ENCODE measurements at places on chromosomes 16 and 17.

- DNase-seq, result no peak
These were observed 5.9 kb upstream of the SDK2 start for GRCh38 chr17:73650140-73650539.

- DNase-seq, result no peak
These were observed 87.8 kb downstream of the CYB561 start for GRCh38 chr17:63358111-63358839.

GRCh38 chr16:79933603-79934002 is 333.1 kb upstream of the MAF start:
- DNase-seq, result no peak

- no peak for DNase-seq
These were observed 119.2 kb downstream of the AXIN2 start for GRCh38 chr17:65442250-65442649.

GRCh38 chr16:84284154-84284722 is 10.4 kb upstream of the WFDC1 start:
- no peak for DNase-seq

GRCh38 chr17:16491703-16492612 is at the start of gene LRRC75A:
LRRC75A (minus strand) TSS chr17:16492193; CDS start chr17:16491990, 203 bp downstream.
- peak; percentile 47 for DNase-seq

GRCh38 chr16:58124601-58124915 is 4.6 kb downstream of the CFAP20 start:
- DNase-seq, result no peak

DNA sequence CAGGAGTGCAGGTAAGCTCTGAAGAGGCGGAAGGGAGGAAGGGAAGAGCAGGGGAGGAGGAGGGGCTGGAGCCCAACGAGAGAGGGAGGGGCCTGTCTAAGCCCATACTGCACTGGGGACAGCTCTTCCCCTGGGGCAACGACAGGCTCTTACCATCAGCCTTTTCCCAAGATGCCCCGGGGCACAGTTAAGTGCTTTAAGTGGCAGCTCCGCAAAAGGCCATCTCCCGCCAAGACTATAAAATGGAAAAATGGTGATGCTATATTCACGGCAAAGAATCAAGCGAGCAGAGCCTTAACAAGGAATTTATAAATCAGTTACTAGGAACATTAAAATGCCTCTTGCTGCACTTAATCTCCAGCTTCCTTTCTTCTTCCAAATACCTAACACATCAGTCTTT is 110.2 kb upstream of the NLRP1 start:
- no peak for DNase-seq

DNA sequence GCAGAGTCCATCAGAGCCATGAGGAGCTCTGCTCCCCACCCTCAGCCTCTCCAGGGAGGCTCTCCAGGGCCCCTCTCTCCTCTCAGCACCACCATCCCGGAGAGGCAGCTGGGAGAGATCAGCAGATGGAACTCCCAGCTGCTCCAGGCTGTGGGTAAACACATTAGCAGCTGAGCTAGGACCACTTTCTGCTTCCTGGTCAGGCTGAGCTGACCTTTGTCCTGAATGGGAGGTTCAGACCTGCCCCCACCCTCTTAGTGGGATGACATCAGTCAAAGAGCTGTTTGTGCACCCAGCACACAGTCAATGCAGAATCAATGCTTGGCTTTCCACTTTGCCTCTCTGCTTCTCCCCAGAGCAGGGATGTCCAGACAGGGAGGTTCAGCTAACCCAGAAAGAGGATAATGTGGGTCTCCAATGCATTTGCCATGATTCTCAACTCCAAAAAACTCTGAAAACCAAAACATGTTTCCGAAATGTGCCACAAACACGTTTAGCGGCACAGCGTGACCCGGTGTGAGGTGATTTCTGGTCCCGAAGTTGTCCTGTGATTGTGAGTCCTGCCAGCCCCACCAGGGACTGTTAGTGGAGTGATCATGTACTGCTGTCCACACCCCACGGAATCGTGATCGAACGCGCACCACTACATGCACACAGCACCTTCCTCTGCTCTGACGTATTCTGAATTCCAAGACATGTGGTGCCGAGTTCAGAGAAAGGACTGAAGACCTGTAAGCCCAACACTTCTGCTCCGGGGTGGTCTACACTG is 6.7 kb downstream of the GPR142 start:
- no peak for DNase-seq

- no peak for DNase-seq
These were observed 205.6 kb downstream of the FOXL1 start for GRCh38 chr16:86783636-86784626.

- DNase-seq, result no peak
These were observed 16.4 kb upstream of the CCL23 start for GRCh38 chr17:36034127-36034526.

DNA sequence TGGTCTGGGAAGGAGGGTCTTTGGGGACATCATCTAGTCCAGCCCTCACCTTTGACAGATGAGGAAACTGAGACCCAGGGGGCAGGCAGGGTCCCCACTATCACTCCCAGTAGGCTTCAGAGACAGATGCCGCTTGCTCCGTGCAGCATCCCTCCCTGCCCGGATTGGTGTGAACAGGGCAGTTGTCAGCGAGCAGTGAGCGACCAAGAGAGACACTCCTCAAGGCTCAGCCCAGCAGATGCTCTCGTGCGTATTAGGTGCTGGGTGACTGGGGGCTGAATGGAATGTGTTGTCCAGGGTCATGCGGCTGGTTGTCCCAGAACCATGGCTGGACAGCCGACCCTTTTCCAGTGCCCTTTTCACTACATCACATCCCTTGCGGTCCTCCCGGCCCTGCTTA is 49.0 kb downstream of the MPRIP start:
- no peak for DNase-seq

GRCh38 chr16:15521758-15522509 is 87.5 kb downstream of the BMERB1 start:
- no peak for DNase-seq

GRCh38 chr17:518047-518735 is 165.6 kb upstream of the RPH3AL start:
- DNase-seq, result no peak

DNA sequence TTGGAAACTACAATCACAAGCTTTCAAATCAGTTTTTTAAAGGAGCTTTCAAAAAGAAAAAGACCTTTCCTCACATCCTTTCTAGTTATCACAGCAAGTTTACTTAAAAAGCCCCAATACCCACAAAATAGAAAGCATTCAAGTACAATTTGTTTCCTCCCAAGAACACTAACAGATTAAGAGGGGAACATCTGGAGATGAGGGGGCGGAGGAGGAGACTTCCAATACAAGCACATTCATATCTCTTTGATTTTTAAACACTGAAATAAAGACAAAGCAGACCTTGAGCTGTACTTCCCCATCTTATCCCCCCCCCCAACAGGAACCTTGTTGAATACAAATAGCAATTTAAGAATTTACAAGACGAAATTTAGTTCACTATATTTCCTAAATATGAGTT is 2.0 kb downstream of the YWHAE start:
- DNase-seq, result no peak

DNA sequence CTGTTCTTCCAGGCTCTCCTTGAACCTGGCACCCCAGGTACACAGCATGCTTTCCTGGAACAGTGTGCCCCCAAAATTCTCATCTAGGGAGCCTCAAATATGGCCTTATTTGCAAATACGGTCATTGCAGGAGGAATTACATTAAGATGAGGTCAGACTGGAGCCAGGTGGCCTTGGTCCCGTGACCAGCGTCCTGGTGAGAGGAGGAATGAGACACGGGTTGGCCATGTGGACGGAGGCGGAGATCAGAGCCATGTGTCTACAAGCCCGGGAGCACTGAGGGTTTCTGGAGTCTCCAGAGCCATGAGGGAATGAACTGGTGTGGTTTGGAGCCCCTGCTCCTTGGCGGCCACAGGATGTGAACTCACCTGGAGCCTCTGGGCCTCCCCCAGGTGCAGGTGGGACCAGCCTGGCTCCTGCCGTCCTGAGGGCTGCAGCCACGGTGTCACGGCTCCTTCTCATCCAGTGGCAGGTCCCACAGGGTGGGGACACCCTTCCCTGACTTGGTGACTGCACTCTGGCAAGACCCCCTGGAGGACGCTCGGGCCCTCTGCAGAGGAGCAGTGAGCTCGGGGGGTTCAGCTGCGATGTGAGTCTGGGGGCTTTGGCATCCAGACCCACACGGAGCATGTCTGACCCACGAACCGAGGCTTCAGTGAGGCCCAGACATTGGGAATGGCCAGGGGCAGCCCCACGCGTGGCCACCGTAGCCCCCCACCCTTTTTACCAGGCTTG is 21.8 kb upstream of the GNG13 start:
- no peak for DNase-seq

DNA sequence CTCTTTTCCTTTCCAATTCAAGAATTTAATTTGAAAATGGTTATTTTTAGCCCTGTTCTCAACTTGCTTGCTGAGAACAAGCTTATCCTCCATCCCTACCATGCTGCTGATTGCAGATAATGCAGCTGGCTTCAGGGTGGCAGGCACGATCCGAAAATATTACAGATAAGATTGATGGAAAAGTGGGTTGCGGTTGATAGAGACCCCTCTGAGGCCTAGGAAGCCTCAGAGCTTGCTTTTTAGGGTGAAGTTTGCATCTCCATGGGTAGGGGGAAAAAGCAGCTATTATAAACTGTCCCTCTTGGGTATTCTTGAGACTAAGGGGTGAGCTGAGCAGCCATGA is 116.5 kb upstream of the GOT2 start:
- DNase-seq, result no peak

DNA sequence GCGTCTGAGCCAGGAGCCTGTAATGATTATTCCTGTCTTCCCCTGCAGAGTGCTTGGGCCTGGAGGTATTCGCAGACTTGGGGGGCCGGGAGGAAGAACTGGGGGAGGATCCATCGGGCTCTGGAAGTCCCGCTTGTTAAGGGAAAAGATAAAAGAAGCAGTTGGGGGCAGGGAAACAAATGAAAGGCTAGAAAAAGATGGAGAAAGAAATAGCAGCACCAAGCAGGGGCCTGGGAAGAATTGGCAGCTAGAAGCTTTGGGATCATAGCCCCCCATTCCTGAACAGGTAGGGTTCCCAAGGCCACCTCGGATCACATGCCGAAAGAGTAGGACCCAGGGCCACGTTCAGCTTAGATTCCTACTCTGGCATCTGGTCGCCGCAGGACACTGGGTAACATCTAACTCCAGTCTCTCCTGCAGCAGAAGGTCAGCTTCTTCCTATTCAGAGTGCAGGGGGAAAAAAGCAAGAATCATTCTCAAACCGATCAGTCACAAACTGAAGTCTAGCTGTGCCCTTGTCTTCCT is 23.6 kb downstream of the ADAM11 start:
- DNase-seq, result no peak

DNA sequence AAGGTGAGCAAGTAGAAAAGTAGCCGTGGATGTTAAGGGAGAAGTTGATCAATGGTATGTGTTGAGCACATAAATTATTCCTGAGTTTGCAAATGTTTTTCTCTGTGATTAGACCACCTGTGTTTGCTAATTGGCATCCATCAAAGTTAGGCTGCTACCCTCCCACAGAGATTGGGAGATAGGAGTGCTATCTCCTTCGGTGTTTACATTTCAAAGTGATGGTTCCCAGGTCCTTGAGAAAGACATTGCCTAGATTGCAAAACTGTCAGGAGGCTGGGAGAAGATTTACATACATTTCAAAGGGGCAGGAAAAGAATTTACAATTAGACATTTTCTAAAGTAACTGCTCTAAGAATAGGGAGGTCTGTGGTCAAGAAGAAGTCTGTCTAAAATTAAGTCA is 54.3 kb upstream of the CNTNAP4 start:
- no peak for DNase-seq

- no peak for DNase-seq
These were observed 297.5 kb downstream of the XYLT1 start for GRCh38 chr16:17173281-17173680.

Data from activated gamma-delta T cell (primary cell).